ENCODE measurements at places on chromosomes 7 and 10.

GRCh38 chr10:102235598-102235920 is 5.8 kb downstream of the PITX3 start:
- no peak for DNase-seq

- no peak for DNase-seq
These were observed 78.9 kb downstream of the SRI start for GRCh38 chr7:88140947-88141346.

- no peak for DNase-seq
These were observed 47.1 kb downstream of the CALML3 start for GRCh38 chr10:5571826-5572225.

- no peak for DNase-seq
These were observed 43.8 kb upstream of the SEC61G start for GRCh38 chr7:54802841-54803240.
